Mesendoderm (in vitro differentiated cells): ENCODE measurements at places on chromosomes 2 and 18.

- DNase-seq = no peak
- H3K27ac ChIP-seq = no peak overlapping the region
- no peaks in the 10 kb centered on the region for H3K27me3 ChIP-seq
- H3K4me1 ChIP-seq = peaks cover 2% of the 10 kb centered on the region
These were observed 64.0 kb downstream of the MBP start for GRCh38 chr18:77068321-77069312.

- no peaks in the 10 kb centered on the region for H3K36me3 ChIP-seq
- H3K27ac ChIP-seq = no peak overlapping the region
- H3K27me3 ChIP-seq = no peaks in the 10 kb centered on the region
- DNase-seq = no peak
These were observed 142.4 kb downstream of the RHBDD1 start for GRCh38 chr2:226978300-226978699.

- H3K4me1 ChIP-seq = peaks cover 5% of the 10 kb centered on the region
- DNase-seq = peak; percentile 74
- H3K27ac ChIP-seq = no peak overlapping the region
- no peaks in the 10 kb centered on the region for H3K36me3 ChIP-seq
These were observed 22.0 kb downstream of the KCTD1 start for GRCh38 chr18:26526128-26526965.

GRCh38 chr2:27681841-27682240 is 18.2 kb downstream of the SLC4A1AP start:
- H3K4me3 ChIP-seq = no peak overlapping the region
- no peaks in the 10 kb centered on the region for H3K4me1 ChIP-seq
- H3K27me3 ChIP-seq = no peaks in the 10 kb centered on the region
- peaks cover 3% of the 10 kb centered on the region for H3K36me3 ChIP-seq
- no peak for DNase-seq

- DNase-seq = no peak
- H3K27ac ChIP-seq = no peak overlapping the region
- H3K27me3 ChIP-seq = no peaks in the 10 kb centered on the region
- no peaks in the 10 kb centered on the region for H3K36me3 ChIP-seq
- H3K4me1 ChIP-seq = peaks cover 4% of the 10 kb centered on the region
These were observed 2.7 kb downstream of the PPP1CB start for GRCh38 chr2:28754321-28754720.

DNA sequence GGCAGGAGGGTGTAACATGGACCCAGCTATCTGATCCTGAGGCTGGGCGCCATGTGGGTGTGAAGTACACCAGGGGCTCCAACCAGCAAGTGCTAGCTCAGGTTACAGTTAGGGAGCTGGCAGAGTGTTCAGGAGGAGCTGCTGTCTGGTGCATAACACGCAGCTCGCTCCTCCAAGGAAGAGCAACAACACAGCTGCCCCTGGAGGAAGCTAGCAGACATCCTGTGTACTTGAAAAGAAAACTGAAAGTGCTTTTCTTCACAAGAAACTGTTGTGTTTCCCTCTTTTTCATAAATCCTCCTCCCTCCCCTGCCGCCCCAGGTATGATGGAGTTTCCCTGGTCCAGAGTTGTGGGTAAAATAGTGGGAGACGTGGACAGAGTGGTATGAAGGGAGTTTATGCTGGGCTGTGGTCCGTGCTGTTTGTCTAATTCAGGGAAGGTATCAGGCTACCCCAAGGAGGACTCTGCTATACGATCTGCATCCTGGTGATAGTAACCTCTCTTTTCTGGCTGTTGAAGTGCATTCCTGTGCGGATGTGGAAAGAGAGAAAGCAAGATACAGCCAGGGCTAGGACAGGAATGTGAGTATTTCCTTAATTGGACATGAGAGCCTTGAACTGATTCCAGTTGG is 6.1 kb upstream of the LBH start:
- DNase-seq = no peak
- H3K4me3 ChIP-seq = no peak overlapping the region
- H3K4me1 ChIP-seq = peaks cover 13% of the 10 kb centered on the region

GRCh38 chr18:35581546-35581897 is at the start of gene GALNT1:
Gene GALNT1, plus strand, starts transcription at chr18:35581740. Its CDS starts 72,923 bp downstream, at chr18:35654663.
- H3K4me3 ChIP-seq = peak within 1 kb of the TSS; percentile 83
- H3K27me3 ChIP-seq = no peaks in the 10 kb centered on the region
- peaks cover 10% of the 10 kb centered on the region for H3K4me1 ChIP-seq
- DNase-seq = no peak
- H3K27ac ChIP-seq = peak within 1 kb of the TSS; percentile 85
- H3K36me3 ChIP-seq = no peaks in the 10 kb centered on the region

DNA sequence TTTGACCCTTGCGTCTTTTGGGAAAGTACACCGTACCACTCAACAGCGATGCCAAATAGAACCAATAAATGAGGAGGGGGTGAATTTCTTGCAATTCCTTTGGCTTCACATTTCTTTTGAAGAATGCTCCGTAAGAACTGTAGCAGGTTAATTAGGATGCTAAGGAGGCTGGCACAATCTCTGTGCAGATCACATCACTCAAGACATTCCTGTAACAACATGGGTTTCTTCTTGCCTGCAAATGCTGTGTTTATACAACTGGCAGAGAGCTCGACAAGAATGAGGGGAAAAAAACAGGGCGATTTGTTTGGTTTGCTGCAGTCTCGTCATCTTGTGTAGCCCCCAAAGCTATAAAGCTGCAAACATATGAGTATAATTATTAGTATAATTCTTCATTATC is 424.8 kb upstream of the DCC start:
- H3K4me3 ChIP-seq = no peak overlapping the region
- no peak overlapping the region for H3K27ac ChIP-seq
- no peaks in the 10 kb centered on the region for H3K27me3 ChIP-seq
- H3K4me1 ChIP-seq = no peaks in the 10 kb centered on the region

- no peaks in the 10 kb centered on the region for H3K27me3 ChIP-seq
- H3K4me3 ChIP-seq = no peak overlapping the region
- H3K36me3 ChIP-seq = no peaks in the 10 kb centered on the region
- no peak overlapping the region for H3K27ac ChIP-seq
These were observed 132.2 kb downstream of the DOCK10 start for GRCh38 chr2:224909885-224910573.

GRCh38 chr2:44286884-44287638 is 11.8 kb downstream of the SLC3A1 start:
- DNase-seq = no peak
- peaks cover 3% of the 10 kb centered on the region for H3K4me1 ChIP-seq
- H3K27ac ChIP-seq = no peak overlapping the region
- no peak overlapping the region for H3K4me3 ChIP-seq
- H3K36me3 ChIP-seq = no peaks in the 10 kb centered on the region

DNA sequence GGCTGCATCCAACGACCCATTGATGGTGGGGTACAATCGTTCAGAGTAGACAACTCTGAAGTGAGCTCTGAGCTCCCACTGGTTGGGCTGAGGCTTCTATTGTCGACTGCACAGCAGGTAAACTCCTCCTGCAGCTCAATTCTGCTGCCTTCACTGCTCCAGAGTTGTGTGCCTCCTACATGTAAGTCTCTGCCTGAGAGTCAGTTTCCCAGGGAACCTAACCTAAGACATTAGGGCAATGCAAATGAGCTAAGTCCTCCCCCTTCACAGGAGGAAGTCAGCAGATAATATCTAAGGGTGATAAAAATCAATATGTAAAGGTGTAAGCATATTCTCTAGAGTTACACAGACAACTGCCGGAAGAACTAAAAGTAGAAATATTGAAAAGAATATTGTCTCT is 22.5 kb upstream of the ACYP2 start:
- no peaks in the 10 kb centered on the region for H3K27me3 ChIP-seq
- DNase-seq = peak; percentile 65
- no peak overlapping the region for H3K4me3 ChIP-seq
- H3K4me1 ChIP-seq = peaks cover 20% of the 10 kb centered on the region
- no peaks in the 10 kb centered on the region for H3K36me3 ChIP-seq

- no peak overlapping the region for H3K27ac ChIP-seq
- H3K27me3 ChIP-seq = no peaks in the 10 kb centered on the region
- DNase-seq = no peak
- H3K4me1 ChIP-seq = no peaks in the 10 kb centered on the region
These were observed 786.6 kb upstream of the ID2 start for GRCh38 chr2:7895289-7895688.

DNA sequence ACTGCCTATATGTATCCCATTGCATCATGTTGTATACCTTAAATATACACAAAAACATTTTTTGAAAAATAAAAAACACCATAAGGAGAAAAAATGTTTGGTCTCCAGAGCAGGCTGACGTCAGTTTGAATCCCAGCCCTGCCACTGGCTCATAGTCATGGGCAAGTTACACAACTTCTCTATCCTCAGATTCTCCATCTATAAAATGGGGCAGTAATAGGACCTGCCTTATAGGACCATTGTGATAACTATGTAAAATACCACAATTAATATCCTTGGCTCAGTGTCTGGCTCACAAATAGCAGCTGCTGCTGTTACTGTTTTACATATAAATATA is 135.6 kb downstream of the SMAD7 start:
- no peaks in the 10 kb centered on the region for H3K27me3 ChIP-seq
- no peak overlapping the region for H3K27ac ChIP-seq
- no peaks in the 10 kb centered on the region for H3K36me3 ChIP-seq
- H3K4me3 ChIP-seq = no peak overlapping the region
- no peak for DNase-seq

DNA sequence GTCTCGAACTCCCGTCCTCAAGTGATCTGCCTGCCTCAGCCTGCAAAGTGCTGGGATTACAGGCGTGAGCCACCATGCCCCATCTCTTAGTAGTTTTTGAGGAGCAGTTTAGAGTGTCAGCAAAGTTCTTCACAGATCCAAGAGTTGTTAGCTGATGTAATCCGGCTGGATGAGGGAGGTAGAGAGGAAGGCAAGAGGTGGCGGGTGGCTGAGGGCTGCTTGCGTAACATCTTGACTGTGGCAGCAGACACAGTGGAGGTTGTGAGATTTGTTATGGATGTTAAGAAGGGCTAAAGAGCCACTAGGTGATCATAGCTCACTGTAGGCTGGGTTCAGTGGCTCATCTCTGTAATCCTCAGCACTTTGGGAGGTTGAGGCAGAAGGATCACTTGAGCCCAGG is 19.5 kb upstream of the FAM136A start:
- no peaks in the 10 kb centered on the region for H3K4me1 ChIP-seq
- no peaks in the 10 kb centered on the region for H3K36me3 ChIP-seq
- DNase-seq = peak; percentile 15
- H3K4me3 ChIP-seq = no peak overlapping the region
- no peaks in the 10 kb centered on the region for H3K27me3 ChIP-seq

- no peak for DNase-seq
- H3K27me3 ChIP-seq = no peaks in the 10 kb centered on the region
- H3K4me3 ChIP-seq = no peak overlapping the region
- no peak overlapping the region for H3K27ac ChIP-seq
- no peaks in the 10 kb centered on the region for H3K36me3 ChIP-seq
- no peaks in the 10 kb centered on the region for H3K4me1 ChIP-seq
These were observed 35.9 kb downstream of the CCDC102B start for GRCh38 chr18:68833756-68834155.

DNA sequence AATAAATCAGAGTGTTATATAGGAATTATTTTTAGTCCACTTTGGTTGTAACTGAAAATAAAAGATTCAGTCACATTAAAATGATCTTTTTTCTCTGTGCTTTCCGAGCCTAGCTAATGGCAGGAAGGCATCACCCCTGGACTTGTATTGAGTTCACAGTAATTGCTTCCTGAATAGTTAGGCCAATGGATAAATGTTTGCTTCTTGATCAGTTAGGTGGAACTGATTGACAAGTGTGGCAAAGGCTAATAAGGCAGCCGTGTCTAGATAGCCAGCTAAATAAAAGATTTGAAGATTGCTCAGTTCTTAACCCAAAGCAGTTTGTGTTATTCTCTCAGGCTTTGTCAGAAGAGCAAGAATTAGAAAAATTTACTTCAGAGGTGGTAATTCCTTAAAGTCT is 20.8 kb downstream of the FAM171B start:
- no peaks in the 10 kb centered on the region for H3K4me1 ChIP-seq
- no peaks in the 10 kb centered on the region for H3K36me3 ChIP-seq
- no peak overlapping the region for H3K27ac ChIP-seq
- H3K27me3 ChIP-seq = no peaks in the 10 kb centered on the region

- no peaks in the 10 kb centered on the region for H3K27me3 ChIP-seq
- H3K36me3 ChIP-seq = no peaks in the 10 kb centered on the region
These were observed 20.1 kb upstream of the TEX51 start for GRCh38 chr2:126878601-126879000.

GRCh38 chr2:39380525-39381150 is 56.4 kb downstream of the MAP4K3 start:
- no peaks in the 10 kb centered on the region for H3K36me3 ChIP-seq
- H3K27me3 ChIP-seq = no peaks in the 10 kb centered on the region
- no peak overlapping the region for H3K4me3 ChIP-seq
- peaks cover 4% of the 10 kb centered on the region for H3K4me1 ChIP-seq
- no peak overlapping the region for H3K27ac ChIP-seq

- H3K27ac ChIP-seq = no peak overlapping the region
- DNase-seq = no peak
- no peaks in the 10 kb centered on the region for H3K36me3 ChIP-seq
These were observed 27.7 kb downstream of the LOXHD1 start for GRCh38 chr18:46629361-46629760.

DNA sequence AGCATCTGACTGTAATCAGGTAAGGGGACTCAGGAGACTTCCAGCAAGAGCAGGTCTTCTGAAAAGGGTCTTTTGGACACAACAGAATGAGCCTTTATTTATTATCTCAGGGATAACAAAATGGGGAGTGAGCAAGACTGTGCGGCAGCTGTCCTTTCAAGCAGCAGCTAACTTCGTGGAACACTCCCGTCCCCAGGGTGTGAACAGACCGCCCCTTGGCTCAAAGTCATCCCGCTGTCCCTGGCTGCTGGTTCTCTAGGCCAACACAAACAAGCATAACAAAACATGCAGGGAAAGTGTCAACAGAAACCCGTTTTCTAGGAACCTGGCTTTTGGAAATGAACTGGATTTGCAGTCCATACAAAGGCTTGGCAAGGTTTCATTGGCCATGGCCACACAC is 787.9 kb upstream of the FANCL start:
- no peak overlapping the region for H3K4me3 ChIP-seq
- H3K27me3 ChIP-seq = no peaks in the 10 kb centered on the region
- no peaks in the 10 kb centered on the region for H3K4me1 ChIP-seq
- H3K36me3 ChIP-seq = no peaks in the 10 kb centered on the region
- H3K27ac ChIP-seq = no peak overlapping the region
- DNase-seq = no peak

DNA sequence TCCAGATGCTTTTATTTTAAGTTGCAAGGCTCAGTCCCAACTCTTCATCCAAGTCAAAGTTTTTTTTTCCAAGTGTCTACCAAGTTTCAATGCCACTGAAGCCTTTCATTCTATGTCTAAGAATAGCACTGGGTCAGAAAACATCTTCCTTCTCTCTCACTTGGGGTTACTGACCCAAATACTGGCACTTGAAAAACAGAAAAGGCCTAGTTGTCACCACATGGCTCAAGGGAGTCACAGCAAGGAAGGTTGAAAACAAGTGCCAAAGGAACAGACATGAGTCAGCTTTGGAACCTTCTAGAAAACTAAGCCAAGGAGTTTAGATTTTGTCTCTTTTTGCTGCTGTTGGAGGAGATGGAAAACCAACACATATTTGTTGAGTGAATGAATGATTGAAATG is 146.5 kb downstream of the COPS8 start:
- no peak overlapping the region for H3K27ac ChIP-seq
- DNase-seq = no peak
- no peaks in the 10 kb centered on the region for H3K27me3 ChIP-seq

- no peak overlapping the region for H3K27ac ChIP-seq
- H3K4me1 ChIP-seq = no peaks in the 10 kb centered on the region
- H3K36me3 ChIP-seq = no peaks in the 10 kb centered on the region
- H3K4me3 ChIP-seq = no peak overlapping the region
- no peaks in the 10 kb centered on the region for H3K27me3 ChIP-seq
These were observed 40.0 kb upstream of the GPC1 start for GRCh38 chr2:240395448-240395847.
